ENCODE measurements at places on chromosomes 5 and 9.

GRCh38 chr9:106755736-106756135 lies 107.2 kb upstream of the ZNF462 start:
- DNase-seq, result no peak

DNA sequence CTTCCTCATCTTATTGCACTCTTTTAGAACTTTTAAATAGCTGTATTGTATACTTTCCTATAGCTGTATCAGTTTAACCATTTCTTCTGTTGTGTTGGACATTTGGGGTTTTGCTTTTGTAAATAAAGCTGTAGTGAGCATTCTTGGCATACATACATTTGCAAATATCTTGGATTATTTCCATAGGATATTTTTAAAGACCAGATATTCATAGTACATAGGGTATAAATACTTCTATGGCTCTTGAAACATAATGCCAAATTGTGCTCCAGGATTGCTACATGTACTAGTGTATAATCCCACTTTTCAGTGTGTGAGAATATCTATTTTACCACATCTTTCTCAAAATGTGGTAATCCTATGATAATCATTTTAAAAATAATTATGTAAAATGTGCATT lies 51.2 kb downstream of the SCAMP1 start:
- no peak for DNase-seq

DNA sequence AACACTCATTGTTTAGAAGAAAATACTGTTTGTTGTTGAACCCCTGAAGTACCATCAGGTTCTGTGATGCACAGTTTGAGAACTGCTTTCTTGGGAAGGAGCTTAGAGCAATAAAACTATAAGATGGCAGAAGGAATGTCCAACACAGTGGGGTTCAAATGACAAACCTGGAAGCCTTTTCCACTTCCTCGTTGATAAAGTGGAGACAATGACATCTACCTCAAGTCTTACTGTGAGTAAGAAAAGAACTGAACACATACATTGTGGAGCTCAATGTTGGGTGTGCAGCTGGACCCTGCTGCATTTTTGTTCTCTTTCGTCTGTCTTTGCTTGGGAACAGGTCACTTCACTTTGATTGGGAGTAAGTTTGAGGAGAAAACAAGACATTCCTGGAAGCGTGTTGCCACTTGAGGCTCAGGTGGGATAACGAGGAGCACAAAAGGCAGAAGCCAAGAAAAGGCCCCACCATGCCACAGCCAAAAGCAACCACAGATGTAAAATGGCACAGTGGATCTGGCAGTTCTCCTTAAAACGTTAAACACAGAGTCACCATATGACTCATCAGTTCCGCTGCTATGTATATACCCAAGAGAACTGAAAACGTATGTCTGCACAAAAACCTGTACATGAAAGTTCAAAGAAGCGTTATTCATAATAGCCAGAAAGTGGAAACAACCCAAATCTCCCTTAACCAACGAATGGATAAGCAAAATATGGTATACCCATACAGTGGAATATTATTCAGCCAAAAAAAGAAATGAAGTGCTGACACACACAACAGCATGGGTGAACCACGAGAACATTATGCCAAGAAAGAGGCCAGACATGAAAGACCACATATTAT lies 42.9 kb upstream of the SUB1 start:
- peak; percentile 56 for DNase-seq

DNA sequence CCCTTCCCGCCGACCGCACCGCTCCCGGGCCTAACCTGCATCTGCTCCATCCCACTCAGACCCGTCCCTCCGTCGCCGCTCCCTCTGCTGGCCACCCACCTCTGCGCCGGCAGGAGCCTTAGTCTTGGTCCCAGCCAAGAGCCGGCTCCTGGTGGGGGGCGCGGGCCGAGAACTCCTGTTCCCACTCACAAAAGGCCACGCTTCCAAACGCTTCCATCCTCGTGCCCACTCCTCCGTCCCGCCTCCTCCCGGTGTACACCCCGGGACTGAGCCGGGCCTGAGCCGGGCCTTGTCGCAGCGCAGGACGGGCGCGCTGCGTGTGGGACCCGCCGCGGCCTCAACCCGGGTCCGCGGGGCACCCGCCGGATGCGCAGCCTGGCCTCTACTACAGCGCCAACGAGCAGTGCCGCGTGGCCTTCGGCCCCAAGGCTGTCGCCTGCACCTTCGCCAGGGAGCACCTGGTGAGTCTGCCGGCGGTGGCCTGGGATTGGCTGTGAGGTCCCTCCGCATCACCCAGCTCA lies 7.5 kb downstream of the ADAMTS13 start:
- DNase-seq, result no peak

GRCh38 chr5:51465165-51465564 lies 81.9 kb downstream of the ISL1 start:
- DNase-seq, result no peak

DNA sequence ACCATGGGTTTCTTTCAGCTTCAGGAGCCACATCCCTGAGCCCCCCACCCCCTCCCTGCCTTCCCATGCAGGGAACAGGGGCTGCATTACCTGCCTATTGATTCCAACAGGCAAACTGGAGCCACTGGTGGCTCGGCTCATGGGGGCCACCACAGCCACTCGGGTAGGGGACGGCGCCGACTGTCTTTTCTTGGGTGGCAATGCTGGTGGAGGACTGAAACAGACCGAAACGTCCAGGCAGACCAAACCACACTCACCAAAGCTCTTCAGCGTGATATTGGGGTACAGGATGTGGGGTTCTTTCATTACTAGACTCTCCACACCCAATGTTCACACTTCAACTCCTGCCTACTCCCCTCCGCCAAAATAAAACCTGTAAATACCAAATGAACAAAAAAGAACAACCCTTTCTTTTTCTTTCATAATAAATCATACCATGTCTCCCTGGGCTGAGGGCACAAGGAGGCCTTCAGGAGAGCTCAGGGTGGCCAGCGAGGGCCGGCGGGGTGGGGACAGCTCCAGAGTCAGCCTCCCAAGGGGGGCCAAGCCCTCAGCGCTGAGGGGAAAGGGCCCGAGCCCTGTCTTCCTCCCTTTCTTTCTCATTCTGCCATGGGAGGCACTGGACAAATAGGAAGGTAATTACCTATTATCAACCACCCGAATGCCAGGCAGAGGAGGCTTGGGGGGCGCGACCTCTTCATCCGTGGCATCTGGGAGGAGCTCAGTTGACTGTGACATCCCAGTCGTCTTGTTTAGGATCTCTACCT lies 83.3 kb downstream of the PRRT1B start:
- no peak for DNase-seq

DNA sequence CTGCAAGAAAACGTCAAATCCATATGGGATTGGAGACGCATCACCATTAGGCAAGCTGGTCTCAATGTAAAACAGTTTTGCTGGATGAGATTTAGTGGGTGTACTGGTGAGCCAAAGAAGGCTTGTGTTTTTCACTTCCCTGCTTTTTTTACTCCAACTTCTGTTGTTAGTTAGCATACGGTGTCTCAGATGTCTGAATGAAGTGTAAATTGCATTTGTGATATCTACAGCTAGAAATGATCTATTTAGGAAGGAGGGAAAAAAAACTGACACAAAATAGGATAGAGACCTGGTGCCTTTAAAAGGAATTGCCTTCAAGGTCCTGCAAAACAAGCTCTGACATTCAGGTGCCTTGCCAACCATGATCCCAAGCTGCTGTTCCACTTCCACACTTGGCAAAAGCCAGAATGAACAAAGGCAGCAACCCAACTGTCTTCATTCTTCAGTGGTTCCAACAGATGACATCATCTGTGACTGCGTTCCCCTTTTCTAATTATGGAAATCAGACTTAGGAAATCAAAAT lies 104.2 kb upstream of the RAI14 start:
- no peak for DNase-seq

- no peak for DNase-seq
Observed at GRCh38 chr5:127411381-127411780, 106.1 kb upstream of the PRRC1 start.

DNA sequence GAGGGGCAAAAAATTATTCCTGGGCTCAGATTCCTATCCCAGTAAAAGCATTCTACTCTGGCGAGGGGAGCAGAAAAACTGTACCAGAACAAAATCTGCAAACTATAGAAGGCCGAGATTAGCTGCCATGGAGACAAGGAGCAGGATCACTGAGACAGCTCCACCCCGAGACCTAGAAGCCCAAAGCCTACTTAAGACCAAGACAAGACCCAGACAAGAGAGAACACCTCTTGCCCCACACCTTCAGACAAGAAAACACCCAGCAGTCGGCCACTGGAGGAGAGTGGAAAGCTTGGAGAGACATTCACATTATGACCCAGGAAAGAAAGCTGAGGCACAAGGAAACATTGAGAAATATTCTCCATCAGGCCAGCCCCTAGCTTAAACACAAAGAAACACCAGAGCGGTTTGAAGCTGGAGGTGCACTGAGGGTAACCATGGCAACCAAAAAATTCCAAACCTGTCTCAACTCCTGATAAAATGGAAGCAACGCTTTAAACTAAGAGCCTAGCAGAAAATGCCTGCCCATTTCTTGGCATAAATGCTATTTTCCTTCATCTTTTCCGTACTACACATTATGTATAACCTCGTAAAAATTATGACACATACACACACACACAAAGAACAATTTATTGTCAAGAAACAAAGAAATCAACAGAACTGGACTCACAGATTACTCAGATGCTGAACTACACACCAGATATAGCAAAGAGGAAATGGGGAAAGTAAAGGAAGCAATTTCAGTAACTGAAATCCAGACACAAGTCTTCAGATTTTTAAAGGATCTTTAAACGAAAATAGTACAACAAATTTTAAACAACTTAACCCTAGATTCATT lies 53.8 kb upstream of the FTMT start:
- DNase-seq, result no peak

GRCh38 chr5:128413356-128413755 lies 124.7 kb downstream of the FBN2 start:
- peak; percentile 30 for DNase-seq

DNA sequence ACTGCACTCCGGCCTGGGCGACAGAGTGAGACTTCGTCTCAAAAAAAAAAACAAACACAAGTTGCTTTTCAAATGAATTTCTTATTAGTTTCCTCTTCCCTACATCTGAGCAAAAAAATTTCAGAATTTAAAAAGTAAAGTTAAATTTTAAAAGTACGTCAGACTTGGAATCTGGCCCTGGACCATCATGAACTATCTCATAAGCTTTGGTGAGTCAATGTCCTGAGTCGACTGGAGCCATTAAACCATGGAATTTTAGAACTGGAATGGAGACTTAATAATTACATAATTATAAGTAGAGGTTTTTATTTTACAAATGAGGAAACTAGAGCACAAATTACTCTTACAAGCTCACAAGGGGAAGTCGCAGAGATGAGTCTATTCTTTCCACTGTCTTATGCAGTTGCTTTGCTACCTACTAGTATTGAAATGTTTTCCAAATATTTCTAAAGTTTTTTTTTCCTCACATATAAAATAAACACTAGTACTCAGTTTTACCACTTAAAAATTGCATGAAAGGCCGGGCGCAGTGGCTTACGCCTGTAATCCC lies 98.0 kb upstream of the ZNF608 start:
- DNase-seq, result no peak

DNA sequence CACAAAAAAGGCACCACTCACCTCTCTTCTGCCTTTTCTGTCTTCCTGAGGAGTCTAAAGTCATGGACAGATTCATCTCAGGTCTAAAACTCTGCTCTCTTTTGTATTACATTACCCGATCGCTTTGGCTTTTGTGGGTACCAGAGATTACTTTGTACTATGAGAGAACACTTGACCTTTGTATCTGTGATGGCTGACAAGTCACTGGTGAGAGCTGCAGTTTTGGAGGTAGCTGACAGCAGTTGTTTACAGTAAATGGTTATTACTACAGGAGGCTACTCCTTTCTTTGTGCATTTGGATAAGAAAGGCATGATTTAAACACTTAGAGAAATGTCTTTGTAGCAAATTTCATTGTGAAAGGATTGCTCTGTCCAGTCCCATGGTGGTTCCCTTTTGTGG lies 307.3 kb downstream of the FBXL17 start:
- DNase-seq, result no peak

DNA sequence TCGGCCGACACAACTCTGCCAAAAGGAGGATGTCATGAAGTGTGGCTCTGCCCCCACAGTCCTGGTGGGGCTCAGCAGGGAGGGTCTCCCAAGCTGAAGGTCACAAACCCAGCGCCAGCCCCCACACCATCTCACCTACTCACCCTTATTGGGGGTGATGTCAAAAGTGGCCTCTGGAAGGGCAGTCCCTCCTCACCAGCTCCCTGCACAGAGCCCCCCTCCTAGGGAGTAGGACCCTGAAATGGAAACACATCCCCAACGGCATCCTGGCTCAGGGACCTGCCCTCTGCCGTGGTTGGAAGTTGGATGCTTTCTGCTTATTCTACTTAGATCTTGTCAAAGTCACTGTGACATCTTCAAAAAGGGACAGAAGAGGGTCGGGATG lies 89.5 kb downstream of the NSUN2 start:
- DNase-seq, result no peak

- no peak for DNase-seq
Observed at GRCh38 chr5:169652057-169652456, 15.0 kb downstream of the DOCK2 start.

DNA sequence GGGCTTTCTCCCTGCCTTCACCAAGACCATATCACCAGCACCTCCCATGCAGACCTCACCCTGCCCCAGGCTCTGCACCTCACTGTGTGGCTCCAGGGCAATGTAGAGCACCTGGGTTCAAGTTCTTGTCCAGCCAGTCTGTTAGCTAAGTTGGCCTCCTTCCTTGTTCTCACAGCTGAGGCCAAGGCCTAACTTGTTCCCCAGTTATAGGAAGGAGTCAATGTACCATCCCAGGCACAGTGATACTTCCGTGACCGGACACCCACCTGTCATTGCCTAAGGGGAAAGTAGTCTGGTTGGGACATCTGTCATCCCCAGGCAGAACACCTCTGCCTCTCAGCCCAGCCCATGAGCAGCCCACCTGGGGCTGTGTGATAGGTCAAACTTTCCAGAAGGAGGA lies 14.4 kb upstream of the ARAP3 start:
- DNase-seq, result no peak

DNA sequence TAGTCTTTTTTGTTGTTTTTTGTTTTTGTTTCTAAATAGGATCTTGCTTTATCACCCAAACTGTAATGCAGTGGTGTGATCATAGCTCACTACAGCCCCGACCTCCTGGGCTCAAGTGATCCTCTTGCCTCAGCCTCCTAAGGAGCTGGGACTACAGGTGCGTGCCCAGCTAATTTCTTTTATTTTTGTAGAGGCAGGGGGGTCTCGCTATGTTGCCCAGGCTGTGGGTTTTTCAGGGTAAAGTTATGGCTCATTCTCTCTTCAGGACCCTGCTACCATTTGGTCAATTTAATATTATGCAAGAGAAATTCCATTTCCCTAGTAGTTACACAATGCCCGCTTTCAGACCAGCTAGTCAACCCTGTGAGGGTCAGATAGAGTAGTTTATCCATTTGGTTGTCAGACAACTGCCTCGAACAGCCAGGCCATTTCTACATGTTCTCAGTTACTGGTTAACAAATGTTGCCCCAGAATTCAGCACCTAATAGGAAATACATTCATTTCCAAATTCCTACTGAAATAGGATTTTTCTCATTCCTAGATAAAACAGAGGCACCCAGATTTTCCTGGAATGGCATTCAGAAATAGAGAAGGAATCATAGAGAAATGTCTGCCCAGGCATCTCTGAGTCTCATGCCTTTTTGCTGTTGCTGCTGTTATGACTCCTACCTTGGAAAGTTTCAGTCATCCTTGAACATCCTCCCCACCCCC lies 6.4 kb upstream of the GLIS3 start:
- DNase-seq, result peak; percentile 76

GRCh38 chr9:72772661-72773060 lies 180.2 kb downstream of the ALDH1A1 start:
- peak; percentile 26 for DNase-seq
